Dermis microvascular lymphatic vessel endothelial cell (primary cell): ENCODE measurements at places on chromosomes 7 and 10. TPM values are rescaled to one million over a fixed set of nuclear protein-coding genes. Genes with fewer than 3 reads are reported as not detected.

- no peak for DNase-seq
Measured at GRCh38 chr7:4052130-4052529, 630.0 kb upstream of the FOXK1 start.

DNA sequence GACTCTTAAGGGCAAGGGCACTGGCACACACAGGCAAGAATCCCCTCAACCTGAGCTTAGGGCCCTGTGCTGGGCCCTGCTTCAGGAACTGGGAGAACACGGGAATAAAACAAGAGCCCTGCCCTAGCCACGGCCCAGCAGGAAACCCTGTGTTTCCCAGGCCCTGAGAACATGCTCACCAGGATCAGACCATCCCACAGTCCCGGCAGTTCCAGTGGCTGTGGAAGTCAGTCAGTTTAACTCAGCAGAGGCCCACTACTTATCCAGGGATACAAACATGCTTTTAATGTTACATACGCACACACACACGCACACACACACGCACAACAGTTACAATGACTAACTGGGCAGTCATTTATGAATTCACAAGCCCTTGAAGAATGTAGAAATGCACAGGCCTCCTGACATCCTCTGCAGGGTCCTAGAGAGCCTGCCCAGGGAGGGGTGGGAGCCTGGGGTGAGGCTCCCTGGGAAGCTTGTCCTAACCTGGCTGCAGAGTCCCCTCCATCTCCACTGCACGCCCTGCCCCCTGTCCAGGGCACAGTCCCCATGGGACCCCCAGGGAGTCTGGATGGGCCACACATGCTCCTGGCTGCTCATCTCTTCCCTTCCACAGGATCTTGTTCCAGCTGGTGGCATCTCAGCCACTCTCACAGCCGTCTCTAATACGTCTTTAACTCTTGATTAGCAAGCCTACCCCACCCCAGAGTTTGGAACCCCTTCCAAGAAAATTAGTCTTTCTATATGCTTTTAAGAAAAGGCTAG, 97.6 kb downstream of the TCERG1L start:
- DNase-seq = no peak

- no peak for DNase-seq
Measured at GRCh38 chr10:9427209-9427608, 1372.7 kb downstream of the GATA3 start.

- no peak for DNase-seq
Measured at GRCh38 chr7:8490391-8491045, 57.1 kb downstream of the NXPH1 start.

DNA sequence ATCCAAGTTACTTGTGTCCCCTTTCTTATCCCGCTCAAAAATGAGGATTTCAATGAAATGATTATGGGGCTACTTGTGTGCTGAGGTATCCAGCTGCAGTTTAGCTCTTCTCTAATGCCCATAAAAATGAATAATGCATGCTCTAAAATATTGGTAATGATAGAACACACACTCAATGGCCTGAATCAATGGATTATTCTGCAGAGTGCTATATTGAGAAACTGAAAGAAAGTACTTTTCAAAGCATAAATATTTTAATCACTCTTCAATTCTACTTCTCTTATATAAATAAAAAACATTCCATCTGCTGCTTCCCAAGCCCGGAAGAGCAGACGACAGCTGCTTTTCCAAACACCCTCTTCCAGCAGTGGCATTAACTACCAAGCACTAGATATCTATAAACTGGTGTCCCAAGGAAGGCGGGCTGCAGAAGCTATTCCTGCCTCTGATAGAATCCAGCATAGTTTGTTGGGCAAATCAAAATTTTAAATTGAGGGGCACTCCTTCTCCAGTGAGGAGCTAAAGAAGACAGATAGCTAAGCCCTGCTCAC, 284.9 kb upstream of the AOAH start:
- no peak for DNase-seq

DNA sequence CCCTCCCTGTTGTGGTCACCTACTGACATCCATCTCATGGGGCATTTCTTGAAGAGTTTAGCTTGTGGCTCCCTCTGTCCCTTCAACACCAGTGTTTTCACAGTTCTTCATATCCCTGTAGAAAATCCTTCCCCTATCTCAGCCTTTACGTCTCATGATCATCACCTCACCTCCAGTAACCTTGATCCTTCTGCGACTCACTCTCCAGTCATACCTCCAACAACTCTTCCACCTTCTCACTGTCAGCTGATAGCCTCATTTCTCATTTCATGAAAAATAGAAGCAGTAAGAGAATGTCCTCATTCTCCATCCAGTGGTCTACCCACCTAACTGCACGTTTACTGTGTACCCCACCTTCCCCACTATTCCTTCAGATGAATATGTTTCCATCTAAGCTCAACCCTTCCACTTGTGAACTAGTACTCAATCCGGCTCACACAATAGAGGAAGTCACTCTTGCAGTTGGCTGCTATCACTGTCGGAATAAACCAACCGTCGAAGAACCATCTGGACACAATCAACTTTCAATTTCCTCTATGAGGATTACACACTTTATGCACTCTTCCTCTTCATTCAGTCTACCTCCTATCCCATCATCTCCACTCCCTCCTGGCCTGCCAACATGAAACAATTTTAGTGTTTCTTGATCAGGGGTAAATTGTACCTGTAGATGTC, 256.0 kb downstream of the AHR start:
- DNase-seq = no peak

DNA sequence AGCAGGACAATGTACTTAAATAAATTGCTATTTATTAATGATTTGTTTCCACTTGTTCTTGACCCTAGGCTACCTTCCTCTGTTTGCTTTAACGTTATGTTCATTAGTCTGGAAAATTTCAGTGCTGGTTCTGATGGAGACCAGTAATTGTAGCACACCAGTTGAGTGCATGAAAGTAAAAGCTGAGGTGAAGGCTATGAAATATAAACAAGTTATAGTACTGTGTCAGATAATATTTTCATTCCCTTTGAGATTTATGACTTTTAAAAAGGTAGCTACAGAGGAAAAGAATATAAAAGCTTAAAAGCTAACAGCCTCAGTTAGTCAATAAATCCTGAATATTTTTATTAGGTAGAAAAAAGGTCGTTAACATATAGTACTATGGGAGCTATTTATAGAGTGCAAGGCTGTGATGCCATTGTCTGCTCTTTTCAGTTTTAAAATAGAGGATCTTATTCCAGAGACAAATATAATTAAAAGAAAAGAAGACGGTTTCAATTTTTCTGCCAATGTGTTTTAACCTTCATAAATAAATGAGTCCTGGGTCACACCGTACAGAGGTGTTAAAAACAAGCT, 351.8 kb upstream of the ETV1 start:
- no peak for DNase-seq

TAS2R5 gene
- total RNA-seq = 0.26 and 0.51 TPM in 2 replicates

SLC13A4 gene
- not detected in 2 replicates for total RNA-seq

CLRN3 gene
- total RNA-seq = 0.13 and 0.25 TPM in 2 replicates
